ENCODE measurements at places on chromosomes 6 and 20.

DNA sequence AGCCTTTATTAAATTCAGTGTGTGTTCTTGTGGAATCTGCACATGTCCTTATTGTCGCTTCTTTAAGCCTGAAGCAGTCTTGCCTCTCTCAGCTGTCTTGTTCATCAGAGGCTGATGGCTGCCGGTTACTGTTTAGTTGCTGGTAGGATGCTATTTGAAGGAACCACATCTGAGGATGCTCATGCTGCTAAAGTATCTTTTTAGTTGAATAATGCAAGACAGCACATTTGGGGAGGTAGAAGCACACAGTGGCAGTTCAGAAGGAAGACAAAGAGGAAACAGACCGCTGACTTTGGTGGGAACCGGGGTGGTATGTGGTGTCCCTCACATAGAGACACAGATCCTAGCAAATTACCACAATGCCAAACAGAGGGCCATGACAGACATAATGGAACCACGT, 144.2 kb upstream of the HDDC2 start:
- DNase-seq = no peak

GRCh38 chr20:61768571-61769285, 297.0 kb downstream of the TAF4 start:
- DNase-seq = no peak

- DNase-seq = no peak
Measured at GRCh38 chr6:82970839-82971238, 94.8 kb downstream of the UBE3D start.

DNA sequence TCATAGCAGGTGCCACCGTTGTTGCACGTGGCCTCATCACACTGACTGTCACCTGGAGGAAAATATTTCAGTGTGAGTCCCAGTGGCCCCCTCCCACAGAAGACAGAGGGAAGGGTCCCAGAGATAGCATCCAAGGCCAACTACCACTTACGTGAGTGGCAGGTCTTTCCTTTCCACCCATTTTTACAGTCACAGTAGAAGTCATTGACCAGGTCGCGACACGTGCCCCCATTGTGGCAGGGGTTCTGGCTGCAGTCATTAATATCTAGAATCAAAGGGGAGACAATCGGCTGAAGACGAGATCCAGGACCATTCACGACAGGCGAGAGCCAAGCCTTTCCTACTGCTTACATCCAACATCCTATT, 28.6 kb downstream of the JAG1 start:
- DNase-seq = no peak

DNA sequence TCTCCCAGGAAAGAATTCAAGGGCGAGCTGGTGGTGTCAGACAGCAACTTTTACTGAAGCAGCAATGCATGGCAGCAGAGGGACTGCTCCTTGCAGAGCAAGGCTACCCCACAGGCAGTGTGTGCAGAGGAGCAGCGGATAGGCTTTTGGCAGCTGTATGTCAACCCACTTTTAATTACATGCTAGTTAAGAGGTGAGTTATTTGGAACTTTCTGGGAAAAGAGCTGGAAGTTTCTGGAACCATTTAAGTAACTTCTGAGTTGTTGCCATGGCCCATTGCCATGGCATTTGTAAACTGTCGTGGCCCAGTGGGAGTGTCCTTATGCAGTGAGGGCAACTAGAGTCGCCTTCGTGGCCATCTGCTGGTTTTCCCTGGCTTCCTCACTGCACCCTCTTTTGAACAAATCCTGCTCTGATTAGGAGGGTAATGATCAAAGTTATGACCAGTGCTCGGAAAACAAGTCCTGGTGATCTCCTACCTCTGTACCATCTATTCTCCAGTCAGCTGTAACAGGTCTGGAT, 34.0 kb downstream of the BPIFB4 start:
- no peak for DNase-seq

DNA sequence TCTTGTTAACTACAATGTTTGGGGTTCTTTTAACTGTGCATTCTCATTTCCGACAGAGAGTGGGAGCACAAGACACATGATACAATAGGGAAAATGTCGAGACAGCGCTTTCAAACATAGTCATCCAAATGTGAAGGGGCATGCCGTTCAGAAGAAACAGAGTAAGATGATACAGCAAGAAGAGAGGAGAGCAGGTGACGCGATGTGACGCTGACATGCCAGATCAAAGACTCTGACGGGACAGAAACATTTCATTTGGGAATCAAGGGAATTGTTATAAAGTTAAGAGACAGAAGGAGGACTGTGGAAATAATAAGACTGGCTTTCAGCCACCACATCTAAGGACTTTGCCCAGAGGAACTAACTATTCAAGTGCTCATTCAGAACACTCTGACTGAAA, 117.4 kb downstream of the FAXC start:
- no peak for DNase-seq

DNA sequence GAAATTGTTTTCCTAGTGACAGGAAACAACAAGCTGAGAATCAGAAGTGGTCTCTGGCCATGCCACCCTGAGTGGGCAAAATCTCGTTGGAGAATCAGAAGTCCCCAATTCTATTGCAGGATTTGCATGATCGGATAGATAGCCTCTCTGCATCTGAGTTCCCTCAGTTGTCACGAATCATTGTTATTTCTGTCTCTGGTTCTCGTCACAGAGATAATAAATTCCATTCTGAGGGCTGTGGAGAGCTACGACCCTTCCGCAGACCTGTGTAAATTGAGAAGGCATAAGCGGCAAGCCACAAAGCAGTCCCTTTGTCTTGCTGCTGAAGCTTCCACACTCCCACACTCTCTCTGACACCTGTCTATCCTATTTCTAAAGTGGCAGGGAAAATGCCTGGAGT, 102.4 kb upstream of the CNR1 start:
- DNase-seq = no peak
